ENCODE measurements at places on chromosomes 5 and 9.

GRCh38 chr5:134576386-134577021, 51.0 kb downstream of the JADE2 start:
- no peak for DNase-seq

DNA sequence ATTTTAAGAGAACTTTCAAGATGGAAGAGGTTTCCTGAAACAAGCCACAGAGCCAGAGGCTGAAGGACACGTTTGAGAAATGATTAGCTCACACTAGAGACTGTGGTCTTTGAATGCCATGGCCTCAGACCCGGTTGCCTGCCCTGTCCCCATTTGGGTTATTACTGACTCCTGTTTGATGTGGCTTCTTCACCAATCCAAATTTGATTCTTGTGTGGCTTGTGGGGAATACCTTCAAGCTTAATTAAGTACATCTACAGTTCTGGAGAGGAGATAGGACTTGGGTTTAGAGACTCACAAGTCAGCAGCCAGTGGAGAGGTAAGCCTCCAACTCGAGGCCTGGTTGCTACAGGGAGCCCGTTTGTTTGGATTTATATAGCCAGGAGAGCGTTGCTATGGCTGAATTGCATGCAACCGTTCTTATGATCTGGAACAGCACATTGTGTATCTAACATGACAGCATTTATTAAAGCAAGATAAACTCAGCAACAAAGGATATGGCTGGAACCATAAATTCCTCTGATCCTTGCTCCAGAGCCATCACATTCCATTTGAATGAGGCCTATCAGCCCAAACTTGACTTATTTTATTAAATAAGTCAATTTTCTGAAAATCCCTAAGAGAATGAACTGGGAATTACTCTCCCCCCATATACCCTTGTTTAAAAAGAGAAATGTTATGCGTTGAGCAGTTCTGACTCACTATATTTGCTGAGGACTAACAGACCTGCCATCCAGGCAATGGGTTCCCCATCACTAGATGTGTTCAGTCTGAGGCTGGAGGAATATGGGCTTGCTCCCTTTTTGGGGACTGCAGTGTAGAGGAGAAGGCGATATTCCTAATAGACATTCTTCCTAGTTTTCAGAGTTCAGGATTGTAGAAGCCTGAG, 88.4 kb upstream of the TNFSF8 start:
- DNase-seq = no peak

- no peak for DNase-seq
Observed at GRCh38 chr5:71782393-71782770, 63.3 kb downstream of the CARTPT start.

- no peak for DNase-seq
Observed at GRCh38 chr5:170479484-170479883, 24.3 kb upstream of the KCNIP1 start.

GRCh38 chr5:150599917-150600511, 40.4 kb upstream of the SYNPO start:
- no peak for DNase-seq

DNA sequence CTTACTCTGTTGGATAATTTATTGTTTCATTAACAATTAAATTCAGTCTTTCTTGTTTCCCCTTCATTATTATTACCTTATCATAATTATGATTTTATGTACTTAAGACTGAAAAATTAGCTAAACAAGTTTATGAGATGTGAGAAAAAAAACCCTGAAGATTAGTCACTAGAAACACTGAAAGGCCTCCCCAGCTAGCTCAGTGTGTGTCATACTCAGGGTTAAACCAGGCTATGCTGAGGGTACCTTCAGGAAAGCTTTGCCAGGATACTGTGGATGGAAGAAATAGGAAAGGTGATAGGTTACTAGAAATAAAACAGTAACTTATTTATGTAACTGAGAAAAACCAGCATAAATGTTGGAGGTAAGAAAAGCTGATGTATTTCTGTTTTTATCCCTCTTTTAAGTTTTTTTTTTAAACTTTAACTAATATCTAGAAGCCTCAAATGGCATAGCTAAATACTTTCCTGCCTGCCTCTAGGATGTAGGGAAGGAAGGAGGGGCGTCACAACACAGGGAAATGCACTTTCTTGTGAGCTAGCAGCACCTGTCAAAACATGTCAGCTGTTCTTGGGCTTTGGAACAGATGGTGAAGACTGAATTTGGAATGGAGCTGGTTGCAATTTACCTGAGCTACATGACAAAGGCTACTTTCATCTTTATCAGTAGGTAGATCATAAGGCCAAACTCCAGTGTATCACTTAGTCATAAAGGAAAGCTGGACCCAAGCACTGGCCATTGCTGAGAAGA, 24.2 kb downstream of the NMRK1 start:
- DNase-seq = no peak

- no peak for DNase-seq
Observed at GRCh38 chr5:14582797-14583137, 1.2 kb downstream of the OTULINL start.

GRCh38 chr9:130368631-130369103, 76.1 kb upstream of the ASS1 start:
- DNase-seq = no peak

DNA sequence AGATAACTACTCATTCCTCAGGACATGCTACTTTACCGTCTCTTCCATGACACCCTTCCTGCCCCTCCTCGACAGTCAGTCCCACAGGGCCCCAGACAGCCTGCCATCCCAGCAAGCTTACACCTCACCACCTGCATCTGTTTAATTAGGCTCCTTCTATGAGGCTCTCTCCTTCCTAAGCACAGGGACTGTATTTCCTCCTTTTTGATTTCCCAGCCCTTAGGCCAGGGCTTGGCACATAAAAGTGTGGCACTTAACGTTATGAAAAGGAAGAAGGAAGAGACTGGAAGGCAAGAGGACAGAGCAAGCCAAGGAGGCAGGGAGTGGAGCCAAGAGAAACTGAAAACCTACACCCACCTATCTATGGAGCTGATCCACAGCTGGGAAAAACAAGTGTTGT, 146.8 kb downstream of the SIL1 start:
- DNase-seq = no peak

DNA sequence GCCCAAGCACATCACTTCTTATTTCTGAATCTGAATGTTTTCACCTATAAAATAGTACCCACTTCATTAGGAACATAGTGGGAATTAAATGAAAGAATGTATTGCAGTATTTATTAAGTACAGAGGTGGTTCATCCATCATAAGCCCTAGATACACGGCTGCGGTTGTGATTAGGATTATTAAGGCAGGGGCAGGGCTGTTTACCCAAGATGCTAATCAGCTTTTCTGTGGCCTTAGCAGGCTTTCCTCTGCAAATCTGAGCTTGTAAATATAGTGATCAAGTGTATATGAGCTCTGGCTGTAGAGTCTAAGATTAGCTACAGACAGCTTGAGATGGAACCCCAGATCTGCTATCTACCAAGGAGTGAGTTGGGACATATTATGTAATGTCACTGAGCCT, 124.1 kb upstream of the ADRA1B start:
- DNase-seq = no peak

GRCh38 chr5:141934099-141934844, 10.6 kb downstream of the DELE1 start:
- peak; percentile 16 for DNase-seq

- DNase-seq = no peak
Observed at GRCh38 chr9:23774266-23774665, 51.8 kb downstream of the ELAVL2 start.

- DNase-seq = peak; percentile 43
Observed at GRCh38 chr9:89999534-90000370, 394.9 kb downstream of the GADD45G start.

- DNase-seq = no peak
Observed at GRCh38 chr9:567128-567746, 274.3 kb upstream of the DMRT1 start.

GRCh38 chr5:155019601-155020226, 6.2 kb downstream of the KIF4B start:
- no peak for DNase-seq

DNA sequence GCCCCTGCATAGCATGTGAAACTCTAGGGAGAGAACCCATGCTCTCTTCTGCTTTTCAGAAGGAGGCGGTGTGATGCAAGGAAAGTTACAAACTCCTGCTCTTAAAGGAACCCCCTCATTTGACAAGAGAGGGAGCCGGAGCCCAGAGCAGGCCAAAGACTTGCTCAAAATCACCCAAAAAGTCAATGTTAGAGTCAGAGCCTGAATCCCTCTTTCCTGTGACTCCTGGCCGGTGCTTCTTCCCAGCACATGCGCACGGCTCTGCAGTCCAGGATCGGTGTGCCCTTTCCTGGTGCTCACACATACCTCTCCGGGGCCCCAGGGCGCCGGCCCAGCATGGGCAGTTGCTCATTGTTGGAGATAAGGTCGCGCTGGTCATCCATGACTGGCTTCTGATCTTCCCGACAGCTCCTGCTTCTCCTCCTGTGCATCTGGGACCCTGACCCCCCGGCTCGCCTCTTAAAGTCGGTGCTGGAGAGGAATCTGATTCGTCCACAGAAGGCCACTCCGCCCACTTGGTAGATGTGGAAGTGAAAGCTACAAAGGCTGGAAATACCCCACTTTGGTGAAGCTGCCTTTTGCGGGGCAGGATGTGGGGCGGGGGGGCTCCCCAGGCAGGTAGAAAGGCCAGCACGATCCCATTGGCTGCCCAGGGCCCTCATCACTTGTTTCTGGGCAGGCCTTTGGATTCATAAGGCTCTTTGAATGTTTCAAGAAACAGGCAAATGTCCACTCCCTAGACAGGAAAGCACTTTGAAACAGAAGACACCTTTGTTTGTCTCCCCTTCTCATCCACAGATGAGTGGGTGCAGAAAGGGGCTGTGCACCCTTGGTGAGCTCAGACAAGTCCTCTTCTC, at the start of gene CD74:
CD74 (minus strand) TSS at position 592 of the 857 bp plus-strand sequence; CDS start at position 431, 161 bp downstream.
- DNase-seq = no peak

DNA sequence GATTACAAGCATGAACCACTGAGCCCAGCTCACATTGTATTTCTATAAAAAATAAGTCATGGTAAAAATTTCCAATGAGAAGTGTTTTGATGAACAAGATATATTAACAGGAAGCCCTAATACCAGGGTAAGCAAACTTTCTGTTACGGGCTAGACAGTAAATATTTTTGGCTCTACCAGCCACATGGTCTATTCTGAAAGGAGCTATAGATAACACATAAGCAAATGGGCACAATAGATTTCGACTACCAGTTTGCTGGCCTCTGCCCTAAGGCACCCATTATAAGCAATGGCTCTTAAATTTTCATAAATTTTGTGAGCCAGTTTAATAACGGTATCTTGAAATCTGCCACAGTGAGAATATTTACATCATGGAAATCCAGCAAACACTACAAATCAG, 8.1 kb downstream of the UBQLN1 start:
- no peak for DNase-seq

GRCh38 chr9:113585555-113585954, 122.0 kb downstream of the RGS3 start:
- DNase-seq = no peak

- DNase-seq = no peak
Observed at GRCh38 chr9:128635266-128636023, 21.2 kb downstream of the DYNC2I2 start.

DNA sequence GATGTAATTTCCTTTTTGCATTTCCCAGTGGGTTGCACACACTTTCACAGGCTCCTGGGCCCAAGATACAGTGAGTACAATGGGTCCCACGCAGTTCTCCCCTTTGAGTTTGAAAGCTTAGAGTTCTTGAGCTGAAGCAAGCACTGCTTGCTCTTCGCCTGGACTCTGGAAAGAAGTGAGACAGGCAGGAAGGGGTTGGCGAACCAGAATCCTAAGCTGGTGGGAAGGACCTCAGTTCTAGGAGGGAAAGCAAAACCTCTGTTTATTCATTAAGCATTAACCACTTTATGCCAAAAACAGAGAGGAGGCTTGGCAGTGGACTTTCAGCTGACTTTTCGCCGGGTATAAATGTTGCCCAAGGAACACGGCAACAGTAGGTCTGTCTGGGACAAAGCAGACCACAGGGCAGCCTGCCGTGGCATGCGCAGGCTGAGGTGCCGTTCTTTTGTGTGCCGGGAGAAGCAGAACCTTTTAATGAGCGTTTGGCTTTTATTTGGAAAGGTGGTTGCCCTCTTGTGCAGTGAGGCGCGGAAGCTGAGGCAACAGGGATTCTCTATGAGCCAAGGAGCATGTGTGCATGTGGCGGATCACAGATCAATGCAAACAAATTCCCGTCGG, 239.9 kb upstream of the PANK3 start:
- DNase-seq = no peak

GRCh38 chr9:22102146-22103053, 93.3 kb upstream of the CDKN2B start:
- no peak for DNase-seq

GRCh38 chr5:61667525-61668218, 335.6 kb downstream of the ZSWIM6 start:
- DNase-seq = no peak

DNA sequence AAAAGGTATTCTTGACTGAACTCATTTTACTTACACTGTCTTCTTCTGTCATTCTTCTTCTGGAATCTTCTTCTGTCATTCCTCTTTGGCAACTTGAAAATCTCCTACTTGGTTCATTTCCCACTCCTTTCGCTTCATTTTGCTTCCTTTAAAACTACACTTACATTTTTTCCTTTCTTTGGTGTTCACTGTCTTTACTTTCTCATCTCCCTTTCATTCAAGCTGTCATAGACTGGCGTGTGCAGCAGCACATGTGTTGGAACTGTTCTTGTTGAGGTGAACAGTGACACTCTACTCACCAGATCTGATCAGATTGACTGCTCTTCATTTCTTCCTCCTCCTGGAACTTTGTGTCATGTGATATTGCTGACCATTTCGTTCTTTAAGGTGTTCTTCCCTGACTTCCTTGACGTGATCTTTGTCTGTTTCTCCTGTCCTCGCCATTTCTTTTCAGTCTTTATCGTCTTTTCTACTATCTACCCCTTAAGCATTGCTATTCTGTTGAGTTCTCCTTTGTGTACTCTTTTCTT, 6.4 kb downstream of the DNAJC25 start:
- DNase-seq = no peak

DNA sequence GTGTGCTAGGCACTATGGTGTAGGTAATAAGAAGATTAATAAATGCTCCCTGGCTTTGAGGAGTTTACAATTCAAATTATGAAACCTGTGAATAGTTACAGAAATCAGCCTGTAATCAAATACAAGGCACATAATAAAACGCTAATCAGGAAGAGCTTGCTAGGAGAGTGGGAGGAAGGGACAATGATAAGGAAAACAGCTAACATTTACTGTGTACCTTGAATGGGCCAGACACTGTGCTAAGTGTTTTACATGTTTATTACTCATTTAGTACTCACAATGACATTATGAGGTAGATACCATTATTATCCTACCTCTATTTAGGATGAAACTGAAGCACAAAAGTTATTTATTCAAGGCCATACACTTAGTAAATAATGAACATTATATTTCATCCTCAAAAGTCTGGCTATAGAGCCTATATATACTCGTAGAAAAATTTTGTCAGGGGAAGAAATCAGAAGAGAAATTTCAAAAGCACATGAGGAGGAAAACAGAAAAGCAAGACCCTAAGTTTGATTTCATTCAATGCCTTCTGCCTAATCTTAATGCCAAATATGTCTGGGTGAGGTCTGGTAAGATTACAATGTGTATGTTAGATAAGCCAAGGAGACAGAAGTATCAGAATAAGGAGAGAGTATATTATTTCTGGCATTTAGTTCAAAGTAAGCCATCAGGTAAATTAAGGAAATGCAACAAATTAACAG, 35.9 kb downstream of the AFF4 start:
- no peak for DNase-seq
